ENCODE measurements at places on chromosomes 7 and 10.

DNA sequence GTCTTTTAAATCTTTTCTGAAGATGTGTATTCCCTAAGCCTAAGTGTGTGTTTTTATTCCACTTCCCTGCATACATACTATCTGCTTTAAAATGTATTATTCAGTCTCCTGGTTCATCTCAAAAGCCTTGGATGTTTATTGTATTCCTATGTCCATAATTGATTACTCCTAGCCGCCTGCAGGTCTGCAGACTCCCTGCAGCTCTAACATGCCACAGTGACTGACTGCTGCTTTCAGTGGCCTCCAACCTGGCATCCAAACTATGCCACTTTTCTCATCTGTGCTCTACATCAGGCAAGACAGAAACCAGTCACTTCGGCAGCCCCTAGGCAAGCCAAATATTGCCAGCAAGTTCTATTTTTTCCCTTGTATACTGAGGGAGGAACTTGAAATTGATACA lies 81.7 kb downstream of the ABCA13 start:
- DNase-seq = no peak

DNA sequence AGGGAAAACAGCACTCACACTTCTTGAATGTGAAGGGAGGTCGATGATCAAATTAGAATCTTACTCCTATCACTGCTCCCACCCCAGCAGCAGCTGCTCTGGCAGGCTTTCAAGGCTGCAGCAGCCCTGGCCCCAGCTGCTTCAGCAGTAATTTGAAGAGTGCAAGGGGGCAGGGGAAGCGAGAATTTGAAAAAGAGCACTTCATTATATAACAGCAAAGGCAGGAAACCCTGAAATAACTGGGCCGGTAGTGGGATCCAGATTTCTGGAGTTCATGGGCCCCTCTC lies 44.9 kb downstream of the MYPN start:
- DNase-seq = peak; percentile 57

DNA sequence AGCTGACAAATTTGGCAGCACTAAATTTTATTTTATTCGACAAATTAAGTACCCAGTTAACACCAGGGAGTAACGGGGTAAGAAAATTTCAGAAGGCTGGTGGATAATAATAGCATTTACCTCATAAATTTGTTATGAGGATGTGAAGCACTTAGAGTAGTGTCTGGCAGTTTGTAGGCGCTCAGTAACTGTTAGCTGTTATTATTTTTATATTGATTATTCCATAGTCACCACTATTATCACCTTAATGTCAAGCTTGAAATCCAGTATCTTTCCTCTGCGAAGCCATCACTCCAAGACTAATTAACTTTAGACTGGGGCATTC lies 563 bp upstream of the COA1 start:
- DNase-seq = no peak

- no peak for DNase-seq
Measured at GRCh38 chr7:44142028-44142427, 896 bp upstream of the MYL7 start.

DNA sequence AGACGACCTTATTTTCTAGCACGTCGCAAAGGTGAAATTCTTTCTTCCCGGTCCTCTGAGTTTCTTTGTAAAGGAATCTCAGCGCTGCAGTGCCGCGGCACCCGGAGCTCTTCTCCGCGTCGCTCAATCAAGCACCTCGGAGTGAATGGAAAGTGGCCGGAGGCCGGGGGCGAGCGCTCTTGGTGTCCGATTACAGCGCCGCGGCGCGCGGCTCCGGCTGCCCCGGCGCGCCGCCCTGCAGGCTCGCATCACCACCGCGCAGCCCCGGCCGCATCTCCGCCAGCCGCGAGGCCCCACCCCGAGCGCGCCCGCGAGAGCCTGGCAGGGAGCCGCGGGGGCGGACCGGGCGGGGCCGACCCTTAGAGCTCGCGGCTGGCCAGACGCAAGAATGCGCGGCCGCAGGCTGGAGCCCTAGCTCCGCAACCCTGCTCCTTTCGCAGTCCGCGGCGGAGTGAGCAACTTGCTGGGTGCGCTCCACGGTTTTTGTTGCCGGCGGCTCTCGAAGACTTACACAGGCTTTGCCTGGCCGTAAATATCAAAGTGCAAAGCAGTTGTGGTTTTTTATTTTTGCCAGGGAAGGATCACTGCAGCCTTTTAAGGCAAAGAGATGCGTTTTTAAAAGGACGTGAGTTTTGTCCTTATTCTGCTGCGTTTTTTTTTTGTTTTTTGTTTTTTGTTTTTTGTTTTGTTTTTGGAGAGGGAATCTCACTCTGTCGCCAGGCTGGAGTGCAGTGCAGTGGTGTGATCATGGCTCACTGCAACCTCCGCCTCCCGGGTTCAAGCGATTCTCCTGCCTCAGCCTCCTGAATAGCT lies at the start of gene SEMA3C:
Gene SEMA3C (minus strand): TSS at position 143 of the 813 bp plus-strand sequence. CDS start 2,270 bp downstream, outside the sequence.
- peak; percentile 93 for DNase-seq

DNA sequence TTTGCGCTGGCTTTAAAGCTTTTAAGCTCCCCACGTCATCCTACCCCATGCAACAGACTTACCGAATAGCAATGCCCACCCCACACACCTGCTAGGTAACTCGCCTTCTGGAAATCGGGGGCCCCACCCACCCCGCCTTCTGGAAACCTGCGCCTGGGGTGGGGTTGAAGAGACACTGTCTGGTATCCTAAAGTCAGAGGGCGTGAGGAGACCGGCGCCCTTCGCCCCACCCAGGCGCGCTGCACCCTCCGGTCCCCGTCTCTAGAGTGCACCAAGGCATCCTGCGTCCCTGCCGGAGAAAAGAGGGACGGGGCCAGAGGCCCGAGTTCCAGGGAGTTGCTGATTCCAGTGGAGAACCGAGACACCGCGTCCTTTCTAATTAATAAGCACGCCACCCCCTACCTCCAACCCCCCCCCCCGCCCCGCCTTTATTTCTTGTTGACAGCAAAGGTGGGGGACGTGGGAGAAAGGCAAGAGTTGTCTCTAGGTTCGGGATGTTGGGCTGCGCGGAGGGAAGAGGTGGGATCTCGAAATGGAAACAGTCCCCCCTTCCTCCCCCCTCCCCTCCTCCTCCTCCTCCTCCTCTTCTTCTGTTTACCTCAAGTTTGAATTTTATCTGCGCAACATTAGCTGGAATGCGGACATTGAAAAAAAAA lies 220.9 kb upstream of the MKLN1 start:
- peak; percentile 70 for DNase-seq

Measured in testis (tissue), 5 donors.